ENCODE measurements at places on chromosomes 1 and 21.

DNA sequence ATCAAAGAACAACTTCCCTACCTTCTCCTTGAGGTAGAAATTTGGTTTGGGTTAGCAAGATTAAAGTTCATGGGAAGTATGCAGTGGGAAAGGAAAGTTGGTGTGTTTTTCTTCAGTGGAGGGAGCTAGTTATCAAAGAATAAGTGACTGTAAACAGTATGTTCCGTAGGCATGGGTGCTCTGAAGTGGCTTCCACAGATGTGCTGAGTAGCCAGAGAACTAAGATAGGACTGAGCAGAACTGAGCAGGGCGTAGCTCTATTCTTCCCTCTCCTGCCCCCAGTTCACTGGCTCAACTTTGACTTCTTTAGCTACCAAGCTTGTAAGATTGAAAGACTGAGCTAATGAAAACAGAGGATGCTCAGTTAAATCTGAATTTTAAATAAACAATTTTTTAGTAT, 3.4 kb downstream of the ADCY10 start:
- no peak for DNase-seq

GRCh38 chr1:214566158-214567104, 15.0 kb upstream of the PTPN14 start:
- DNase-seq: no peak

DNA sequence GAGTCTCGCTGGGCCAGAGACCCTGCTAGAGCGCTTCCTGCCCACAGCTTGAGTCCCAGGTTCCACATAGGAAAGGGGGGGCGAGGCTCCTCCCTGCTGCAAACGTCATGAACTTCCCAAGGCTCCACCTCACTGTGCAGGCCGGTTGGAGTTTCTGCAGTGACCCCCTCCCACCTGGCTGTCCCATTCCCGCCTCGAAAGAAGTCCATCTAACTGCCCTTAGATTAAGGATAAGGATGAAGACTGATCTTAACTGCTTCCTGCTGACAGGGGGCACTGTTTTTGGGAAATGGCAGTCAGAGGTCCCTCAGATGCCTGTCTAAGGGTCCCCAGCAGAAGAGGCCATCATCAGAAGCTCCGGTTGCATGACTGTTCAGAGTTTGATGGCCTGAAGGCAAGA, 62.7 kb downstream of the STUM start:
- no peak for DNase-seq

DNA sequence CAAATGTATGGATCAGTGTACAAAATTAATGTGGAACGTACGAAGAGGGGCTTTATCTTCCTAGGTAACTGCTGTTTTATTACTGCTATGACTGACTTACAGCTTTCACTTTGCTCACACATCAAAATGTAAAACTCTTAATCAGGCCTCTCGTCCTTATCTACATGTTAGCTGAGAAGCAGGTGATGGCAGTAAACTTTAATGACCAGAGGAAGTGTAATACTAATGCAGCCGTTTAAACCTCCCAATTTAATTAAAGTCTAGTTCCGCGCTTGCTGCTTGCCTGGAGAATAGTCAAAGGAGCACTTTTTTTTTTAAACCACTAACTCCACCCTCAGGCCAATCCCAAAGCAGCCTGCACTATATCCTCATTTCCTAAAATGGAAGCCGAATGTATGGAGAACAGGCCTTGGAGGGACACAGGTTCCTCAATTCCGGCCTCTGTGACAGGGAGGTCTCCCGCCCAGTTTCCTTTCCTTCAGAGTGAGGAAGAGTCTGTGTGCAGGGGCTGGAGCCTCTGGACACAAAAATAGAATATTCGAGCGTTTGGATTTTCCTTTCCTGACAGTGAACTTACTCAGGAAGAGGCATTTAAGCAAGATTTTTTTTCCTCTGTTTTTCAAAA, 36.7 kb upstream of the RASAL2 start:
- no peak for DNase-seq

DNA sequence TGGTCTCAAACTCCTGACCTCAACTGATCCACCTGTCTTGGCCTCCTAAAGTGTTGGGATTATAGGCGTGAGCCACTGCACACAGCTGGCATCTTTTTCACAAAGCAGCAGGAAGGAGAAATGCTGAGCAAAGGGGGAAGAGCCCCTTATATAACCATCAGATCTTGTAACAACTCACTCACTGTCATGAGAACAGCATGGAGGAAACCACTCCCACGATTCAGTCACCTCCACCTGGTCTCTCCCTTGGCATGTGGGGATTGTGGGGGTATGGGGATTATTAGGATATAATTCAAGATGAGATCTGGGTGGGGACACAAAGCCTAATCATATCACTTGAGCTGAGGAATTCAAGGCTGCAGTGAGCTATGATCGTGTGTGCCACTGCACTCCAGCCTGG, 3.0 kb upstream of the MFSD2A start:
- no peak for DNase-seq

- DNase-seq: no peak
Measured at GRCh38 chr1:29145739-29146437, 22.2 kb upstream of the TMEM200B start.

GRCh38 chr1:229964281-229964680, 102.8 kb upstream of the GALNT2 start:
- no peak for DNase-seq

DNA sequence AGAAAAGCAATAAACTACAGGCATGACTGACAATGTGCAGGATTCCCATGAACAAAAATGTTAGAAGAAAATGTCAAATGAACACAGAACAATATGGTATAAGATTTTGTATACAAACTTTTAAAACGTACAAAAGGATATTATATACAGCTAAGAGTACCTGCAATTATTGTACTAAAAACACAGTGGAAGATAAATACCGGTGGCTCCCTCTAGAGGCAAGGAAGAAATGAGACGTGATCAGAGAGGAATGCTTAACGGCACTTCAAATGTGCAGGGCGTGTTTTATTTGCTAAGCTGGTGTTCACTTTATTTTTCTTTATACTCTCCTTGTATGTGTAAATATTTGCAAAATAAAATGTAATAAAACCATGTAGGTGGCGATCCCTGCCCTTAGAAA, 191.8 kb upstream of the SAMSN1 start:
- peak; percentile 16 for DNase-seq

DNA sequence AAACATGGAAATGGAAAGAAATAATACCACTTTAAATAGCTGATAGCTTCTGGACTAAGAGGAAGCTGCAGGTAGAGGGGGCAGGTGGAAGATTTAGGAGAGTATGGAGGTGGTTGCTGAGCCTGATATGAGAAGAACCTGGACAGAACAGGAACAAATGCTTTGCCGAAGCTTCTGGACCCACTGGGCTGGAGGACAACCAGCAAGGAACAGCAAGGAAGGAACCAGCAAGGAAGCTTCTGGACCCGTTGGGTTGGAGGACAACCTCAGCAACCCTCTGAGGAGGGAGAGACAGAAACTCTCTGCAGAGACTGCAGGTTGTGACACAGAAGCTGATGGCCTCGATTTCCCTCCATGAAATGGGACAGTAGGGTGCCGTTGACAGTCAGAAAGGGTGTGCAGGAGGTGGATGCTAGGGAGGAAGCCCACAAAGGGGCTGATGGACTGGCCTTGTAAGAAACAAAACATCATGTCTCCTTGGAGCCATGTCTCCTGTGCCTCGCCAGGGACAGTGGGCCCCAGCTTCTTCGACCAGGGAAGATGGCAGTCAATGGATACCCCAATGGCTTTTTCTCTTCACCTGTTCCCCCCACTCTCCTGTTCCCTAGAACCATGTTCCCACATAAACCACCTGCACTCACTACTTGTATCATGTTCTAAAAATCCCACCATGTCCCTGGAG, 8.3 kb upstream of the WNT3A start:
- no peak for DNase-seq

DNA sequence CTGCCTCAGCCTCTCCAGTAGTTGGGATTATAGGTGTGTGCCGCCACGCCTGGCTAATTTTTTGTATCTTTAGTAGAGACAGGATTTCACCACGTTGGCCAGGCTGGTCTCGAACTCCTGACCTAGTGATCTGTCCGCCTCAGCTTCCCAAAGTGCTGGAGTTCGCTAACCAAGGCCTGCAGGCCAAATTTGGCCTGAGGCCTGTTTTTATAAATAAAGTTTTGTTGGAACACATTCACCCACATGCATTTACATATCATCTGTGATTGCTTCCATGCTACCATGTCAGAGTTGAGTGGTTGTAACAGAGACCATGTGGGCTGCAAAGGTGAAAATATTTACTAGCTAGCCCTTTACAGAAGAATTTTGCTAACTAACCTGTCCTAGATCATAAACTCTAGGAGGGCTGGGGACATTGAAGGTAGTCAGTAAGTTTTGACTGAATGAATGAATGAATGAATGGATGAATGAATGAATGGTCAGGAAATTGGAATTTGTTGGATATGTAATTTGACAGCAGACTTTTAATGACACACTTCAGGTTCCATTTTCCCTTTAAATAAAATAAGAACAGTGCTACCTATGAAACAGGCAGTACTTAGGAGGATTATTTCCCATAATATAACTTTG, 38.4 kb downstream of the ROR1 start:
- no peak for DNase-seq

GRCh38 chr1:232806186-232806510, 932 bp downstream of the MAP10 start:
- no peak for DNase-seq

DNA sequence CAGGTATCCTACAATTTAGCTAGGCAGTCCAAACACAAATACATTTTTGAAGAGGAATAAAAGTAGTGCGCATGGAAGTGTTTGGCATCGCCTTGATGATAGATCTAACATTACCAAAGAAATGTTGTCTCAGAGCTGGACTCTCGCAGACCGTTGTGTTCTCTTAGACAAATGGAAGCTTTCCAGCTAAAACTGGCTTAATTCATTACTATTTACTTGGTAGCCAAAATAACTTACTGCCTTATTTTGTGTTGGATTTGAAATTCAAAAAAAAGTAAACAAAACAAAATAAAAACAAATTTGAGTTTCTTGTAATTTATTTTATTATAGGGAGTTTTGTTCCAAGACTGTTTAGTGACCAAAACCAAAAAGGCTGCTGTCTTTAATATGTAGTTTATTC, 51.6 kb downstream of the PDE4B start:
- DNase-seq: no peak

- DNase-seq: no peak
Measured at GRCh38 chr1:222754366-222755139, 17.6 kb downstream of the FAM177B start.

DNA sequence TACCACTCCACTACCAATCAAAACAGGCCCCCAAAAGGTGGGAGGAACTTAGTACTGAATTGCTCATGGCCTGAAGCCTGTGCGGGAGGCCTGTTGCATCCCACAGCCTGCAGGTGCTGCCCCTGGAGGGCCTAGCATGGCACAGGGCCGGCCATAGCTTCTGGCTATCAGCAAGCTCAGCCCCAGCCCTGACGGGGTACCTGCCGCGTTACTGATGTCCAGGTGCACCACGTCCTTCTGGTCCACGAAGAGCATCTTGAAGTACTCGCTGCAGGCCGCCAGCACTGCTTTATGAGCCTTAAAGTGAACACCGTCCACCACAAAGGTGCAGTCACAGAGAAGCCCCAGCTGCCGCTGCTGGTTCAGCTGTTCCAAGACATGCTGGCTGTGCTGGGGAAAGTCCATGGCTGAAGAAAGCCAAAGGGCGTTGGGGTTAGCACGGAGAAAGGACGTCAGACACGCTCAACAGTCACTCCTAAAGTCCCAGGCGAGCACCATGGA, 27.8 kb downstream of the ZBTB17 start:
- no peak for DNase-seq

DNA sequence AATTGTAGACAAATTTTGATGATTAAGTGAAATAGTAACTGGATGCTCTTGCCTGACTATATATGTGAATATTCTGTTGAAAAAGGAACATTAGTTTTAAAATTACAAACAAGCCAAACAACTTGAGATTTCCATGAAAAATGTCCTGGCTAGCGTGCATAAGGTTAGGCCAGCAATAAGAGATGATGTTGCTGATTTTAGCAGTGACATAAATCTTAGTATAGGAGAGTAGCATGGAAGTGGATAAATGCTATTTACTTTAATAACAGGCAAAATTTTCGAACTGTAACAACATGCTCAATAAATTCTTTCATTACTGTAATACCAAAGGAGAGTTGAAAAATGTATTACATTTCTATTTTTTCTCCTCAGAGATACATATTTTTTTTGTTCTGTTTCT, 266.6 kb downstream of the LRRC7 start:
- DNase-seq: no peak

GRCh38 chr1:162368451-162368850, 8.2 kb downstream of the SPATA46 start:
- no peak for DNase-seq

DNA sequence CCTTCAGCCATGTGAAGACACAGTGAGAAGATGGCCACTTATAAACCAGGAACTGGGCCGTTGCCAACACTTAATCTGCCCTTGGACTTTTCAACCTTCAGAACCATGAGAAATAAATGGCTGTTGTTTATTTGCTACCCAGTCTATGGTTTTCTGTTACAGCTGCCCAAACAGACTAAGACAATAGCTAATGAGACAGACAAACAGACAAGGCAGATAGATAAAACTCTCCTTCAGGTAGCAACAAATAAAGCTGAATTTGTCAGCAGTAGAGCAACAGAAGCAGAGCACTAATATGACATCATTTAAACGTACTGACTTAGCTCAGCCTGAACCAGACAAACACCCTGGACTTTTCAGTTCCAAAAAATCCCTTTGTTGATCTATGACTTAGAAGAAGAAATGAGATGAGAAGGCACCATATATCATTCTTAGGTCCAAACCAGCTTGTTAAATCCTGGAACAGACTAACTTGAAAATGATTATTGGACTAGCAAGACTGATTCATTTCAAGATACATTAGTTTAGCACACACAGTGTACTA, 27.0 kb downstream of the ZZZ3 start:
- DNase-seq: no peak

DNA sequence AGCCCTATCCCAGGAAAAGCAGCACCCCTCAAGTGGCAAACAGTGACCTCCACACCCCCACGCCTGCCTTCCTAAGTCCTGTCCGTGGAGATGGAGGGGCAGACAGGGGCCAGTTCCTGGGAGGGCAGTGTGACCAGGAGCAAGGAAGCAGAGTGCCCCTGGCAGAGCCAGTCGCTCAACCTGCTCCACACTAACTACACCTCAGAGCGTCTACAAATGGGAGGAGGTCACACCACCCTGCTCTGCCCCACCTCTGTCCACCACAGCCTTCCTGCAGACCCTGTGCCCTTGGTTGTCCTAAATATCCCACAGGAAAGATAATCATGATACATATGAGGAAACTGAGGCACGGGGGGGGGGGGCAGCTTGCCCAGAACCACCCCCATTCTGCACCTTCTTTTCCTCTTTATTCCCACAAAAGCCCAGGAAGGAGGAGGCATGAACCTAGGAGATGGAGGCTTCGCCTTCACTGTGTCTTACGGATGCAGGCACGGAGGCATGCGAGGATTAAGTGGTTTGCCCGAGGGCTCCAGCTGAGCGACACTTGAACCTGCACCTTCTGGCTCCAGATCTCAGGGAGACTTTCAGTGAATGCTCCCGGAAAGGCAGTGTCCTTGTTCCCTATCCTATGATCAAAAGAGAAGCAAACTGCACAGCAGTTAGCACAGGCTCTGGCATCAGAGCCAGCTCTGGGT, 42.7 kb upstream of the SELENON start:
- DNase-seq: no peak

DNA sequence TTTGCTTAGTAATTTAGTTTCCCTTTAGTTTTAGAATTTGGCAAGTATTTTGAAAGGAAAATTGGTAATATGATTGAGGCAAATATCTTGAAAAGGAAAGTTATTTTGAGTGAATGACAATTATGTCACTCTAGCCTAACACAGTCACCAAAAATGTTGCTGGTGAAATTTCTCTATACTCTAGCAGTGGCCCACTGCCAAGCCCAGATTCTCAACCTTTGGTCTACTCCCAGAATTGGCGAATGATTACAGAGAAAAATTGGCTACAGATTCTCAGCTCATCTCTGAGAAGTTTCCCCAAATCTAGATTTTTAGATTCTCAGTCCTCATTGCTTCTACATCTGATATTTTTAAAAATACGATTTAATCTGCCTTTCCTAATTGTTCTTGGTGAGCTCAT, 84.9 kb downstream of the PIGK start:
- no peak for DNase-seq

All from stimulated activated CD8-positive, alpha-beta memory T cell treated with anti-CD3 and anti-CD28 coated beads, Interleukin-15, amount 100 ng/mL, for 1 hour (primary cell).